ENCODE measurements at places on chromosomes 2 and 18. TPM values are rescaled to one million over a fixed set of nuclear protein-coding genes. Genes with fewer than 3 reads are reported as not detected.

The THADA gene
- 32.9 TPM for total RNA-seq

The THOC1 gene
- total RNA-seq = 96.5 TPM

The MLPH gene
- not detected for total RNA-seq

- H3K27me3 ChIP-seq = no peaks in the 10 kb centered on the region
- DNase-seq = no peak
- H3K4me3 ChIP-seq = no peak overlapping the region
- no peaks in the 10 kb centered on the region for H3K36me3 ChIP-seq
Measured at GRCh38 chr2:212154477-212154878, 384.1 kb downstream of the ERBB4 start.

DNA sequence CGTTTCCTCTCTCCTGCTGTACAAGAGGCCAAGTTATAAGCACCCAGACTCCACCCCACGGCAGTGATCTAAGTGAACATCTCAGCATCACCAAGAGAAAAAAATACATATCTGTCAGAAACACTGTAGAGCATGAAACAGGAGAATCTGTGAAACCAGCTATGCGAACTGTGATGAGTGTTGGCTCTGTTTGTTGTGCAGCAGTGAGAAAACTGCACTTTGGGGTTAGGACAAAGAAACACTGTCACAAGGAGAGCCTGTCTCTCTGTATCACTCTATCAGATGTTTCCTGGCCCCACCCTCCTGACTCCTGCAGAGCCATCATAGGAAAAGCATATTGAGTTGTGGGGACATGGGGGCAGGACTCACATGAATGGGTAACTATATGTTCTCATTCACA is 87.1 kb downstream of the LAMA3 start:
- no peaks in the 10 kb centered on the region for H3K4me1 ChIP-seq
- H3K36me3 ChIP-seq = no peaks in the 10 kb centered on the region
- no peak for DNase-seq
- no peaks in the 10 kb centered on the region for H3K27me3 ChIP-seq

The ANKRD62 gene
- not detected for total RNA-seq

DNA sequence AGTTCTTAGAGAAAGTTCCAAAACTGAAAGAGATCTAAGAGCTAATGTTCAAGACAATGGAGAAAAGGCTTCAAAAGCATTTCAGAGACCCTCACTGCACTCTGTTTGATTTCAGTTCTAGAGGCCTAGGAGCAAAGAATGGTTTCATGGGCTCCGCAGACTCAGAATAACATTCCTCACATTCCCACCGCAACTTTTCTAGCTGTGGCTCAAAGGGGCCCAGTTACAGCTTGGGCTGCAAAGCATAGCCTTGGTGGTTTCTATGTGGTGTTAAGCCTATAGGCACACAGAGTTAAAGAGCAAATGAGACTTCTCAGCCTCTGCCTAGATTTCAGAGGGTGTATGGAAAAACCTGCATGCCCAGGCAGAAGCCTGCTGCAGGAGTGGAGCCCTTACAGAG is 73.0 kb downstream of the FSIP2 start:
- no peak for DNase-seq
- H3K36me3 ChIP-seq = no peaks in the 10 kb centered on the region
- no peaks in the 10 kb centered on the region for H3K4me1 ChIP-seq
